Activated T-helper 17 cell treated with anti-CD3 and anti-CD28 coated beads, Interleukin-2, amount 50 U/mL, for 72 hours (primary cell): ENCODE measurements at places on chromosomes 13 and 19.

GRCh38 chr13:46296115-46296822, 84.5 kb downstream of the LRRC63 start:
- peaks cover 18% of the 10 kb centered on the region for H3K4me1 ChIP-seq
- peak overlapping the region; percentile 86 for H3K27ac ChIP-seq
- H3K27me3 ChIP-seq, result no peaks in the 10 kb centered on the region
- peak overlapping the region; percentile 85 for H3K4me3 ChIP-seq
- no peaks in the 10 kb centered on the region for H3K36me3 ChIP-seq

- H3K27me3 ChIP-seq, result no peaks in the 10 kb centered on the region
- H3K4me1 ChIP-seq, result peaks cover 49% of the 10 kb centered on the region
- peak overlapping the region; percentile 89 for H3K4me3 ChIP-seq
- peaks cover 98% of the 10 kb centered on the region for H3K36me3 ChIP-seq
- H3K27ac ChIP-seq, result peak overlapping the region; percentile 81
- ATAC-seq, result peak; percentile 35
Observed at GRCh38 chr13:46160471-46161066, 21.4 kb downstream of the LCP1 start.

DNA sequence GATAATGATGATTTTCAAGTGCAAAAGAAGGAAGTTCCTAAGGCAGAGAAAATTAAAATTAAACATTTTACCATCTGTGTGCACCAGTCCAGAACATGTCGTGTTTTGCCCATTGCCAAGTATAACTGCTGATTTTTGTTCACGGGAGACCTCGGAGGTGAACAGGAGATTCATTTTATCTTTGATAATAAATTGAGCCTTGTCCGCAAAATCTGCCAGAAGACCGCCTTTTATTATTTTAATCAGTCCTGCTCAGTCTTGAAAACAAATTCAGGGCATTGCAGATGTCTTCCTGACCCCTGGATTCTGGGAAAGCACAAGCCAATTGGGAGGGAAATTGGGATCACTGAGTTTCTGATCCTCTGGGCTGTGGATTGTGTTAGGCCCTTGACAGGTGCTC, 165.9 kb downstream of the STK24 start:
- peaks cover 23% of the 10 kb centered on the region for H3K27me3 ChIP-seq
- no peak for ATAC-seq
- H3K36me3 ChIP-seq, result no peaks in the 10 kb centered on the region
- H3K4me3 ChIP-seq, result peak overlapping the region; percentile 62
- H3K27ac ChIP-seq, result no peak overlapping the region

DNA sequence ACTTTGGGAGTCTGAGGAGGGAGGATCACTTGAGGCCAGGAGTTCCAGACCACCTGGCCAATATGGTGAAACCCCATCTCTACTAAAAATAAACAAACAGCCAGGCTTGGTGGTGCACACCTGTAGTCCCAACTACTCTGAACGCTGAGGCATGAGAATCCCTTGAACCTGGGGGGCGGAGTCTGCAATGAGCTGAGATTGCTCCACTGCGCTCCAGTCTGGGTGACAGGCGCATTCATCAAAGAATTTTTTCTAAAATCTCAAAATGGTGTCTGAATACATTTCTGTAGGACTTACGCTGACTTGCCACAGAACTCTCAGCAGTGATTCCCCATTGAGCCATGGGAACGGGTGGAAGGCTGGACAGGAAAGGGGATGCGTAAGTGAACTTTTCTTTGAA, 18.0 kb upstream of the ERVV-1 start:
- H3K36me3 ChIP-seq, result no peaks in the 10 kb centered on the region
- no peak overlapping the region for H3K27ac ChIP-seq
- no peak overlapping the region for H3K4me3 ChIP-seq
- ATAC-seq, result no peak
- H3K27me3 ChIP-seq, result peaks cover 3% of the 10 kb centered on the region

- peak overlapping the region; percentile 73 for H3K27ac ChIP-seq
- peak; percentile 41 for ATAC-seq
- no peaks in the 10 kb centered on the region for H3K36me3 ChIP-seq
- H3K27me3 ChIP-seq, result no peaks in the 10 kb centered on the region
- H3K4me3 ChIP-seq, result peak overlapping the region; percentile 35
Observed at GRCh38 chr19:8663920-8664670, 33.7 kb downstream of the NFILZ start.

DNA sequence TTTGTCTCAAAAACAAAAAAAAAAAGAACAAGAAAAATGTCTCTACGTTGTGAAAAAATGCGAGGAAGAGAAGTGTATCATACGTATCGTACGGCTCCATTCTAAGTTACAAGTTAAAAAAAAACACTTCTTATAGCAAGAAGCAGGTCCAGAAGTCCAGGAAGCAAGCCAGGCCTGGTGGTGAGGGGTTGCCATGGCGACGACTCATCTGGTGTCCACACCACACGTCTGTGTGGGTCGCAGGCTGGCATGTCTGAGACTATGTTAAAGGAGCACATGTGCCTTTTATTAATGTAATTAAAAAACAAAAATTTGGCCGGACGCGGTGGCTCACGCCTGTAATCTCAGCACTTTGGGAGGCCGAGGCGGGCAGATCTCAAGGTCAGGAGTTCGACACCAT, 5.9 kb downstream of the MED16 start:
- no peak overlapping the region for H3K4me3 ChIP-seq
- H3K4me1 ChIP-seq, result no peaks in the 10 kb centered on the region

DNA sequence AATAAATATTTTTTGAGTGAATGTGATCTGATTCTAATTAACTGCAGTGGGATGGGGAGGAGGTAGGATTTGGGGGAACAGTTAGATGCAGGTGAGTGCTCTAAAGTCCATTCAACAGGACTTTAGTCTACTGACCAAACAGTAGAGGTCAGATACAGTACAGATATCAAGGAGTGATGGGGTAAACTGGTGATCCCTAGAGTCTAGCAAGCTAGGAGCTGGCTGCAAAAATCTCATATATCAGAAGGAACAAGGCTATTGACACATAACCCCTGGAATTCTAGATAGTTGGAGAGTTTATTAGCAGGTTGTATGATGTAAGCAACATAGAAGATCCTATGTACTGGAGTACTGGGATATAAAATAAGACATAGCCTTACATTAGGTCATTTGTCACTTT, 131.6 kb downstream of the HS6ST3 start:
- no peak for ATAC-seq
- H3K4me1 ChIP-seq, result no peaks in the 10 kb centered on the region
- H3K4me3 ChIP-seq, result no peak overlapping the region
- no peaks in the 10 kb centered on the region for H3K36me3 ChIP-seq
- no peaks in the 10 kb centered on the region for H3K27me3 ChIP-seq

DNA sequence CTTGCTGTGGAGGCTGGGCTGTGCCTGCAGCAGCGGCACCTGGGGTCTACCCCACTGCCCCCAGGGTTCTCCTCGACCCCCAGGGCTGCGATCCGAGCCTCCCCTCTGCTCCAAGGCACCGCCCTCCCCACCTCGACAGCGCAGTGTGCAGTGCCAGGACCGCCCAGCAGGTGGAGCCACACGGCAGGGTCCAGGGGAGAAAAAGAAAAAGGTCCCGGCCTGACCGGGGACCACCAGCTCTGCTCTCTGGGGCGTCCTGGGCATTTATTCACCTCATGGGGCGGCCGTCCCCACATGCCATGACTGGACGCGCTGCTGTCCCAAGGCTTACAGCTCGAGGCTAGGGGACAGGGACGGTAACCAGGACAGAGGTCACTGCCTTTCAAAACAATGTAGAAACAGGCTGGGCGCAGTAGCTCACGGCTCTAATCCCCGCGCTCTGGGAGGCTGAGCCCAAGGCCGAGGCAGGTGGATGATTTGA, 10.6 kb downstream of the REXO1 start:
- H3K27me3 ChIP-seq, result no peaks in the 10 kb centered on the region
- peak; percentile 69 for ATAC-seq
- H3K27ac ChIP-seq, result no peak overlapping the region
- no peak overlapping the region for H3K4me3 ChIP-seq

DNA sequence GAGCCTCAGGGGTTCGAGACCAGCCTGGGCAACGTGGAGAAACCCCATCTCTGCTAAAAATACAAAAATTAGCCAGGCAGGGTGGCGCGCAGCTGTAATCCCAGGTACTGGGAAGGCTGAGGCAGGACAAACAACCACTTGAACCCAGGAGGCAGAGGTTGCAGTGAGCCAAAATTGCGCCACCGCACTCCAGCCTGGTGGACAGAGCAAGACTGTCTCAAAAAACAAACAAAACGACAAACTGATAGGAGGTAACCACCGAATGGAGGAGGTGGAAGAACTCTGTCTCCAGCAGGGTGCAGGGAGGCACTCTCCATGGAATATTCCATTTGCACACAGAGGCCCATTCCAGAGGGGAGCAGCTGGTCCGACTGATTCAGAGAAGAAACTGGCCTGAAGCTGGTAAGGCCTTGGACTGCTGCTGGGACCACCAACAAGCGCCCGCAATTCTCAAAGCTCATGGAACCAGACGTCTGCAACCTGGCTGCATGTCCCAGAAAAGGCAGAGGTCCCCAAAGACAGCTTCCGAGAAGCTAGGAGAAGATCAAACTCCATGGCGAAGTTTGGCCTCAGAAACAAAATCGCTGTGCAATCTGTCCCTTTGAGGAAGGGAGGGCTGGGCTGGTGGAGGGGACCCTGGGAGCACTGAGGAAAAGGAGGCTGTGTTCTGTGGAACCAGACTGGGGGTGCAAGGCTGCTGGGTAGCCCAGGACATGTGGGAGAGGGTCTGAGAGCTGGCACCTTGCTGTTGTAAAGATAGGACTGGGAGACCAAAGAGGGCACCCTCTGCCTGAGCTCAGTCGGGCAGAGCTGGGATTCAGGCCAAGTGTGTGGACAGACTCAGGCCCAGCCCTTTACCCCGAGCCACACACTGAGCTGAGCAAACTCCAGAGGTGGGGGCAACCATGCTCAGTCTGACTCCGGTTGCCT, 35.2 kb downstream of the SLC25A42 start:
- H3K4me3 ChIP-seq, result no peak overlapping the region
- peaks cover 5% of the 10 kb centered on the region for H3K4me1 ChIP-seq
- peaks cover 6% of the 10 kb centered on the region for H3K36me3 ChIP-seq
- no peak overlapping the region for H3K27ac ChIP-seq

- no peak overlapping the region for H3K27ac ChIP-seq
- H3K4me3 ChIP-seq, result no peak overlapping the region
- H3K27me3 ChIP-seq, result peaks cover 8% of the 10 kb centered on the region
- no peaks in the 10 kb centered on the region for H3K4me1 ChIP-seq
- ATAC-seq, result no peak
Observed at GRCh38 chr13:74869846-74870245, 612.1 kb downstream of the TBC1D4 start.

GRCh38 chr13:50969691-50970090, 60.1 kb downstream of the RNASEH2B start:
- peak; percentile 16 for ATAC-seq
- no peaks in the 10 kb centered on the region for H3K4me1 ChIP-seq
- no peak overlapping the region for H3K4me3 ChIP-seq
- peaks cover 72% of the 10 kb centered on the region for H3K36me3 ChIP-seq
- no peak overlapping the region for H3K27ac ChIP-seq

DNA sequence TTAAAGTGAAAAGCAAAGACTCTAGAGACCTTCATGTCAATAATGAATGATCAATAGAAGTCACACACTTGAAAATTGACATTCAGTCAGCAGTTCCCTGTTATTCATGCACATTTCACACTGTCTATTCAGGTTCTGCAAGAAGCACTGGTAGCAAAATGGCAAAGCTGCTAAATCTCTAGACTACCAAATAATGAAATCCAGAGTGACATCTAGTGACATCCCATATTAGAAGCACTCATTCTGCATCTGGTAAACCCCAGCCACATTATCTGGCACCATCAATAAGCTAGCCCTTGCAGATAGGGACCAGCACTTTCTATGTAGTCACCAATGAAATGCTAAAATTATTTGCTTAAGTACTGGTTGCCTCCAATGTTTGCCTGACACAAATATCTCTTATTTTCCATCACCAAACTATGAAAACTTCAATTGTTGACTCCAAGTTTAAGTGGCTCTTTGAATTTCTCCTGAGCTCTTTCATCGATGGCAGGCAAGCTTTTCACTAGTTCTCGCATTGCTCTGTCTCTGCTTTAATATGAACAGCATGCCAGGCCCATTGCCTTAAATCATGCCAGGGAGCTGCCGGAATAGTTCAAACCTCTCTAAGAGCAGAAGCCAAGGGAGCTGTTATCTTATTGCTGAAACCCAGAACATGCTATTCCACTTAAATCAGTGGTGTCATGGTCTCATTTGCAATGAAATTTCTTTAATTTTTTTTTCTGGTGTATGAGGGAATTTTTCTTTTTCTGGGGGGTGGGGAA, 409.9 kb downstream of the MZT1 start:
- no peak overlapping the region for H3K27ac ChIP-seq
- H3K27me3 ChIP-seq, result no peaks in the 10 kb centered on the region
- no peak for ATAC-seq
- H3K36me3 ChIP-seq, result no peaks in the 10 kb centered on the region

DNA sequence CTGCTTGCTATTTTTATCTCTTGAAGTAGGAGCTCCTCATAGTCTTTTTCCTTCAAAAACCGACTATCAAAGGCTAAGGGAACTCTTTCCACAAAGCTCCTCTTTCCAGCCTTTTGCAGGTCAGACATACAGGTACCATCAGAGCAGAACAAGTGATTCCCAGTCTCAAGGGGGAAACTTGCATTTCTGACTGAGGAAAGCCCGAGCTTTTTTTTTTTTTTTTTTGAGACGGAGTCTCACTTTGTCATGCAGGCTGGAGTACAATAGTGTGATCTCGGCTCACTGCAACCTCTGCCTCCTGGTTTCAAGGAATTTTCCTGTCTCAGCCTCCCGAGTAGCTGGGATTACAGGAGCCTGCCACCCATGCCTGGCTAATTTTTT, 32.0 kb downstream of the RUBCNL start:
- ATAC-seq, result peak; percentile 12
- peak overlapping the region; percentile 94 for H3K27ac ChIP-seq
- peaks cover 7% of the 10 kb centered on the region for H3K36me3 ChIP-seq
- peak overlapping the region; percentile 55 for H3K4me3 ChIP-seq
- H3K27me3 ChIP-seq, result no peaks in the 10 kb centered on the region

- peaks cover 28% of the 10 kb centered on the region for H3K27me3 ChIP-seq
- H3K4me3 ChIP-seq, result no peak overlapping the region
- no peak for ATAC-seq
- no peak overlapping the region for H3K27ac ChIP-seq
- H3K36me3 ChIP-seq, result no peaks in the 10 kb centered on the region
- H3K4me1 ChIP-seq, result no peaks in the 10 kb centered on the region
Observed at GRCh38 chr13:26646603-26647002, 89.1 kb downstream of the WASF3 start.

- no peaks in the 10 kb centered on the region for H3K27me3 ChIP-seq
- no peak overlapping the region for H3K27ac ChIP-seq
- H3K36me3 ChIP-seq, result no peaks in the 10 kb centered on the region
- peaks cover 5% of the 10 kb centered on the region for H3K4me1 ChIP-seq
Observed at GRCh38 chr19:13887517-13887916, 10.6 kb downstream of the NANOS3 start.

DNA sequence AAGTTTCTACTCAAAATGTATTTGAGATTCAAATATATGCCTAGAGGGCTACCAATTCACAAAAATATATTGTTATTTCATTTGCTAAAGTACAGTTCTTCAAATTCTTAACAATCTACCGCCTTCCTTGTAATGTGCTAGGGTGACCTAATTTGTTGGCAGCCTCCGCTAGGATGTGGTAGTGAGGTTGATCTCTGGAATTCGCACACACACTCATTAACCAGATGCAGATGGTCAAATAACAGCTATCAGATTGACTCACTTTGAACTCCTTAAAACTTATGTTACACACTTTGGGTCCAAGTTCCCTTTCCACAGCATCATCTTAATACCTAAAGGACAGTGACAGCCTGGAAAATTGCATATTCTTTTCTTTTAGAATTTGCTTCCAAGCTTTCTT, 367.3 kb downstream of the DCT start:
- H3K4me1 ChIP-seq, result no peaks in the 10 kb centered on the region
- no peak overlapping the region for H3K27ac ChIP-seq
- ATAC-seq, result no peak
- no peak overlapping the region for H3K4me3 ChIP-seq
